ENCODE measurements at places on chromosomes 16 and 17. TPM values are rescaled to one million over a fixed set of nuclear protein-coding genes. Genes with fewer than 3 reads are reported as not detected.

DNA sequence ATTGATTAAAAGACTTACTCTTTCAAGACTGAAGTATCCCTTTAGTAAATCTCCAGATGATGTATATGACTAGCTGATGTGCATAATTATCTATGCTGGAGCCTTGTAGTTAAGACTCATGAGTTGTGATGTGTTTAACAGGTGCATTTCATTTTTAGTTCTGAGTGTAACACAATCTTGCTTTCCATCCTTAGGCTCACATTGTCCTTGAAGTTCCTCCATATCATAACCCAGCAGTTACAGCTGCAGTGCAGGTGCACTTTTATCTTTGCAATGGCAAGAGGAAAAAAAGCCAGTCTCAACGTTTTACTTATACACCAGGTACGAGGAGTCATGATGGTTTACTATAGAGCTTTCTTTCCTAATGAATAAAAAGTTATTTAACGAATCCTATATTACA lies 52.9 kb downstream of the ESRP2 start:
- peak overlapping the region; percentile 87 for H3K27ac ChIP-seq
- H3K36me3 ChIP-seq: peaks cover 31% of the 10 kb centered on the region
- H3K27me3 ChIP-seq: no peaks in the 10 kb centered on the region
- H3K4me1 ChIP-seq: peaks cover 37% of the 10 kb centered on the region
- no peak for DNase-seq

GRCh38 chr16:61807551-61807950 lies 228.7 kb downstream of the CDH8 start:
- no peaks in the 10 kb centered on the region for H3K4me1 ChIP-seq
- no peaks in the 10 kb centered on the region for H3K36me3 ChIP-seq
- H3K27ac ChIP-seq: no peak overlapping the region
- no peaks in the 10 kb centered on the region for H3K27me3 ChIP-seq
- no peak overlapping the region for H3K4me3 ChIP-seq
- no peak for DNase-seq

Gene PRSS27
- 0.55 TPM for total RNA-seq

Gene ARL5C
- total RNA-seq: not detected
